ENCODE measurements at places on chromosomes 12 and 14.

GRCh38 chr12:67522222-67522621 lies 126.3 kb upstream of the DYRK2 start:
- DNase-seq: no peak

GRCh38 chr12:12230275-12230674 lies 36.6 kb downstream of the LRP6 start:
- DNase-seq: no peak

- no peak for DNase-seq
Measured at GRCh38 chr12:76925135-76925534, 46.3 kb upstream of the CSRP2 start.

GRCh38 chr12:102958073-102958829 lies 777 bp downstream of the ASCL1 start:
- no peak for DNase-seq

- no peak for DNase-seq
Measured at GRCh38 chr12:106980944-106981343, 6.0 kb downstream of the MTERF2 start.

DNA sequence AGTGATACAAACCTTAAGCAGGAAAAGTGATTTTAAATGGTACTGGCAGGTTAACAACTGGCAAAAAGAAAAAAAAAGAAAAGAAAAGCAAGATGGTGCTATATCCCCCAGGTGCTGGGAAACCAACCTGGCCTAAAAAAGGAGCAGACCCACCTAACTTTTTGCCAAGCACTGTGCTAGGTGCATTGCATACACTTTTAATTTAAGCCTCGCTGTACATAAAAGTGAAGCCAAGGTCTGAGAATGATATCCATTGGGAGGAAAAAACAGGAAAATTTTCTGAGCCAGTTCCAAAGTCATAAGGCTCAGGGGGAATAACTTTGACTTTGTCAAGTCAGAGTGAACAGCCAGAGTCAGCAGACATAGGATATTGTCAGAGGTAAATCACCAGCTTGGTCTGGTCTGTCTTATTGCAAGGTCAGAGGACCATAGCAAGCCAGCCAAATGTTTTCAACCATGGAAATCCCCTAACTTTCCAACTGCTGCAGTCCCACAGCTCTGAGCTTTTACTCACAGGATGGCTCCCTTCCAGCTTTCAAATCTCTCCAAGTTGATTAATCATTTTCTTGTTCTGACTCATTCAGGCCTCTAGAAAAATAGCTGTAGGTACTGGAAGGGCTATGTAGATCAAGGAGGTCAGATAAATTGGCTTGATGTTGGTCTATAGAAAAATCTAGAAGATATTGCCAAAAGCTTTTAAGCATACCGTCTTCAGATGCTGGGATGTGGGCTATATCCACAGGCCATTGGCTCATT lies 412.9 kb downstream of the RAD51B start:
- DNase-seq: peak; percentile 7

DNA sequence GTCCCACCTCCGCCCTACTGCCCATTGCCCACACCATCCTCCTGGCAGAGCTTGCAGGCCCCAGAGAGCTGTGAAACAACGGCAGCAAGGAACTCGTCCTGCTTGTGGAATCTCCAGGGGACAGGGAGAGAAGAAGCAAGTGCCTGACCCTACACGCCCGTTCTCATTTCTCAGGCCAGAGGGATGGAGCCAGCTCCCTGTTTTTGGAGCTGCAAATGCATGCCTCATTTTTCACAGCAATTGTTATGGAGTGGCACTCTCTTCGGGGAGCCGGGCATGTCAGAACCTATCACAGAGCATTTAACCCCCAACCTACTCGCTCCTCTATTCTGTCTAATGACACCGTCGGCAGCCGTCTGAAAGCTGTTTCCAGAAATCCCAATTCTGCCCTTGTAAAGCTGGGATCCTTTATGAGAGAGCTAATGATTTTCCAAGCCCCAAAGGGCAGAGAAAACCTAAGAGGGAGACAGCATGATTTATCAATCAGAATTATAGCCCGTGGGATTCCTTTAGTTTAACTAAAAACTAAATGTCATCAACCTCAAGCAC lies 222.3 kb upstream of the NOS1 start:
- no peak for DNase-seq
